Lower lobe of right lung (tissue), 2 donors: ENCODE measurements at places on chromosomes 4 and X.

DNA sequence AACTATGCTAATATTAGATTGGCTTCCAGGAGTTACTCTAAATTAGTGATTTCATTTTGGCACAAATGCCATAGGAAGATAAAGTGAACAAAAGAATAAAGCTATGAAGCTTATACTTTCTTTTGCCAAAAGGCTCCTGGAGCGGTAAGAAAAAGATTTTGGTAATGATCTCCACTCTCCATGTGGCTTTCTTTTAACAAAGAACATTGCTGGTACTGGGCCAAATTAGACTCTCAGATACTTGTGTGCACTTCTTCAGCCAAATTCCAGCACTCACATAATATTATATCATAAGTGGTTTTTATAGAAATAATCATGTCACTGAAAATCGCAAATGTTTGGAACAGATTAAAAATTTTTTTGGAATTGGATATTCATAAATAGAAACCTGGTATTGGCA is 142.4 kb upstream of the FGF13 start:
- no peak for DNase-seq

- DNase-seq: no peak
Observed at GRCh38 chrX:79592259-79592658, 225.1 kb upstream of the ITM2A start.

DNA sequence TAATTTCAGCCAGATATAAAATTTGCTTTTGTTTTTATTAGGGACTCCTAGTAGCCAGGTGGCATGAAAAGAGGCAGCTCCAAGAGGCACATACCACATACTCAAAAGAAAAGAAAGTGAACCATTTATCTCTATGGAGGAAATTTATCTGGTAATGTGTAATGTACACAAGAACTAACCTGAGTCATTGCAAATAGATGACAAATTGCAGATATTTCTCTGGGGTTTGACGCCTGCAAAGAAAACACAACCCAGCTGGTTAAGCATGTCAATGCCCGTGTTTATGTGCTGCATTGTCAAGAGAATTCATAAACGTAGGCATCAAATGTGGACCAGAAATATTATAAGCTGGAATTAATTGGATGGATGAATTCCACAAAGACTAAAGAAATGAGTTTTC is 46.9 kb upstream of the PHKA2 start:
- DNase-seq: no peak

- no peak for DNase-seq
Observed at GRCh38 chr4:42720533-42720932, 63.6 kb upstream of the ATP8A1 start.

DNA sequence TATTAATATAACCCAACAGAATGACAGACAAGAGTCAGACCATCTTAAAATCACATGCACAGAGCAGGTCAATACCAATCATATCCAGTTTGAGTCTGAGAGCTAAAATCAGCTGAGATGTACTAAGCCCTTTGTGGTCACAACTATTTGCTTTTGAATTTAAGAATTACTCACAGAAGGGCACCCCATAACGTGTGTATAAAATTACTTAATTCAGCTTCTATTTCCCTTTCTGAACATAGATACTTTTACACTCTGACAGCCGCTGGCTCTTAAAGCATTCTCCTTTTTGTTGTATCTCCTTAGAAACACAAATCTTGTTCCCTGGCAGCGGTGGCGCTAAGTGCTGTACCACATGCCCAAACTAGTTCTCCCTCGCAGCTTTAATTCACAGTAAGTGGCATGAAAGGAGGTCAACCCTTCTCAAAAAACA is 14.8 kb upstream of the PPARGC1A start:
- DNase-seq: peak; percentile 48

DNA sequence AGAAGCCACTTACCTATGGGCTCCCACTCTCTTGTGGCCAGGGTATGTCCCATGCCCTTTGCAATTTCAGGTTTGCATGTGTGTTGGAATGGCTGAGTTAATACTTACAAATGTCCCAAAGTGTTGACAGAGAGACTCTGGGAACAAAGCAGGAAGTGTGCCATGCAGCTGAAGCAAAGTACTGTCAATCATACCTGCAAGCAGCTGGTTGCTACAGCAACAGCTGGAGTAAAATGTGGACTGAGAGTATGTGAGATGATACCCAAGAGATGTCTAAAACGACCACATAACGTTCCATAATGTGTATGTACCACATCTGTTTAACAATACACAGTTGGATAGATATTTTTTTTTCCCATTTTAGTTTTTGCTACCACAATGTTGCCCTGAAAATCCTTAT is 82.8 kb upstream of the CAMK2D start:
- DNase-seq: no peak

- no peak for DNase-seq
Observed at GRCh38 chr4:101418055-101418454, 70.7 kb upstream of the PPP3CA start.

DNA sequence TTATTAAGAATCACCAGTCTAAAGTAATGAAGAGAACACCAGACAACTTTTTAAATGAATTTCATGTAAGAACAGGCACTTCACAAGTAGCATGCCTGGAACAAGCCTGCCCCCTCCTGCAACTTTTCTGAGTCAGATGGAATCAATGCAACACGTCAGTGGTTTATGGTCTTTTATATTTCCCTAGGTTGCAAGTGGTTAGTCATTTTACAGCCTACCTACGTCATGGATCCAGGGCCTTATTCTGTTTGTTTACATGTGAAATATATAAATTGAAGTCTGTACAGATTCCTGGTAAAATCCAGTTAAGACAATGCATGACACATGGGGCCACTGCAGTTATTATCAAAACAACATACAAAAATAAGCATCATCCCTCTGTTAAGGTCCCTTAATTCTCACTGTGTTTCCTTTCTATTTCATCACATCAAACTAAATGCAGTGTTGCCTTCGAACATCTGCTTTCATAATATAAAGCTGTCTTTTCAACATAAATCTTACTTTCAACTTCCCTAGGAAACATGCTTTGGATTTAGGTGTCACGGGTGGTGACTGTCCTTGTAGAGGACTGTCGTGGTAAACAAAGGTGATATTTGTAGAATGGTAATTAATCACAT is 309.3 kb downstream of the FRMPD4 start:
- no peak for DNase-seq

GRCh38 chr4:86879641-86880040 is 12.6 kb downstream of the C4orf36 start:
- DNase-seq: no peak

DNA sequence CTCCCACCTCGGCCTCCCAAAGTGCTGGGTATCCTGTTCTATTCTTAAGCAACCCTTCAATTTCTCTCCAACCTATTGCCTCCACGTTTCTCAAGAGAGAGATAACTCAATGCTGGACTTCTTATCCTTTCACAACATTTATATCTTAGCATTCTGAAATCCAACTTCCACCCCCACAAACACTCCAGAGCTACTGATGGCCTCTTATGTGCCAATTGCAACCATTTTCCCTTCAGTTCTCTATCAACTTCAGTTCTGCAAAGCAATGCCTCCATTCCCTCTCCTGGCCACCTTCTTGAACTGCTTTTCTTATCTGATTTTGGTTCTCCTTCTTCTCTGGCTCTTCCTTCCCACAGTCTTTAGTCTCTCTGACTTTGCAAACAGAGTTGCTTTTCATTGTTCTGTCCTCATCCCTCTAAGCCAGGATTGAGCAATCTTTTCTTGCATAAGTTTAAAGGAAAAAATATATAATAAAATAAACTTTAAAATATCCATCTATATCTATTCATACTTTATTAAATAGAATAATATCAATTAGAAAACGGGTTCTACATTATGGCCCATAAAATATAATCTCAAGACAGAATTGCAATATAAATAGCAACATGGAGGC is 3.6 kb upstream of the STBD1 start:
- DNase-seq: no peak

DNA sequence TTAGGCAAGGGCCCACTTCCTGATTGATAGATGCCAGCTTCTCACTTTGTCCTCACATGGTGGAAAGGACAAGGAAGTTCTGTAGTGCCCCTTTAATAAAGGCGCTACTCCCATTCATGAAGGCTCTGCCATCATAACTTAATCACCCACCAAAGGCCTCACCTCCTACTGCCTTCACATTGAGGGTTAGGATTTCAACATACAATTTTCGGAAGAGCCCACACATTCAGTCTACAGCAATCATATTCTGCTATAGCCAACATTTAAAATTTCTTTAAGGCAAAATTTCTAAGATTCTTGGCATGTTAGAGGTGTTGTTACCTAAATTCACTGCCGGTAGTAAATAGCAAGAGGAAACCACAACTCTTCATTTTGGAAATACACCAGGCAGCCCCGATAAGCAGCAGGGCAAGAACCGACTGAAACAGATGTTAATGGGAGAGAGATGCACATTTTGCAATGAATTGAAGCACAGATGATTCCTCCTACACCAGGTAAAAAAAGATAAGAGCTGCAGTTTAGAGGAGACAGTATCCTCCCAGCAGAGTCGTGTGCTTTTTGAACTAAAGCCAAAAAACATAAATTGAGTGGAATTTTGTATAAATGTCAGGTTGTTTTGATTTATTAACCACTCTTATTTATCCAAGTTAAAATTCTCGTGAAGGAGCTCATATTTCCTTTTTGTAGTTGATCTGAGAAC is 594.9 kb downstream of the KCTD8 start:
- DNase-seq: no peak

DNA sequence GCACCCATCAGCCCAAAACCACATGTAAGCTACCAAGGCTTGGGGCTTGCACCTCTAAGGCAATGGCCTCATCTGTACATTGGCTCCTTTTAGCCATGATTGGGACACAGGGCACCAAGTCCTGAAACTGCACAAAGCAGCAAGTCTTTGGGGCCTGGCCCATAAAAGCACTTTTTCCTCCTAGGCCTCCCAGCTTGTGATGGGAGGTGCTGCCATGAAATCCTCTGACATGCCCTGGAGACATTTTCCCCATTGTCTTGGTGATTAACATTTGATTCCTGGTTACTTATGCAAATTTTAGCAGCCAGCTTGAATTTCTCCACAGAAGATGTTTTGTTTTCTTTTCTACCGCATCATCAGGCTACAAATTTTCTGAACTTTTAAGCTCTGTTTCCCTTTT is 58.5 kb upstream of the PABPC4L start:
- no peak for DNase-seq

DNA sequence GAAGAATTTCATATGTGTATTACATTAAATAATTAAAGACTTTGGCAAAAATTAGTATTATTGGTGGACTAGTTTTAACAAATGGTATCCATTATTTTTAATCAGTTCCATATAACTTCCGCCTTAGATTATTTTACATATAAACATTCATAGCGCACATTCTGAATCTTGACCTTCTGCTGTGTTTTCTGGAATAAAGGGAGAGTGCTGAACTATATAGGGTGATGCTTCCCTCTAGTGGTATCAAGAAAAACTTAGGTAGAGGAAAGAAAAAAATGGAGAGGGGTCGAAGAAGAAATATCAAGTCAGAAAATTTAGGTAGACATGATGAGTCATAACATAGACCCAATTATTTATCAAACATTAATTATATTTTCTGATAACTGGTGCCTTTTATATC is 155.6 kb upstream of the PACRGL start:
- DNase-seq: no peak

GRCh38 chrX:38225093-38225492 is 4.4 kb upstream of the SRPX start:
- DNase-seq: no peak

DNA sequence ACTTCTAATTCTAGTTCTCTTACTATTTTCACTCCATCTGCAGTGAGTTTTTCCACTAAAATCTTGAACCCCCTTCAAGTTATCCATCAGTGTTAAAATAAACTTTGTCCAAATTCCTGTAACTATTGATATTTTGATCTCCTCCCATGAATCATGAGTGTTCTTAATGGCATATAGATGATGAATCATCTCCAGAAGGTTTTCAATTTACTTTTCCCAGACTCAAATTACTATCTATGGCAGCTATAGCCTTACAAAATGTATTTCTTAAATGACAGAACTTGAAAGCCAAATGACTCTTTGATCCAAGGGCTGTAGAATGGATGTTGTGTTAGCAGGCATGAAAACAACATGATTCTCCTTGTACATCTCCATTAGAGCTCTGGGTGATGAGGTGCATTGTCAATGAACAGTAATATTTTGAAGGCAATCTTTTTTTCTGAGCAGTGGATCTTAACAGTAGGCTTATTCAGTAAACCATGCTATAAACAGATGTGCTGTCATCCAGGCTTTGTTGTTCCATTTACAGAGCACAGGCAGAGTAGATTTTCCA is 16.1 kb upstream of the IQCM start:
- DNase-seq: no peak

DNA sequence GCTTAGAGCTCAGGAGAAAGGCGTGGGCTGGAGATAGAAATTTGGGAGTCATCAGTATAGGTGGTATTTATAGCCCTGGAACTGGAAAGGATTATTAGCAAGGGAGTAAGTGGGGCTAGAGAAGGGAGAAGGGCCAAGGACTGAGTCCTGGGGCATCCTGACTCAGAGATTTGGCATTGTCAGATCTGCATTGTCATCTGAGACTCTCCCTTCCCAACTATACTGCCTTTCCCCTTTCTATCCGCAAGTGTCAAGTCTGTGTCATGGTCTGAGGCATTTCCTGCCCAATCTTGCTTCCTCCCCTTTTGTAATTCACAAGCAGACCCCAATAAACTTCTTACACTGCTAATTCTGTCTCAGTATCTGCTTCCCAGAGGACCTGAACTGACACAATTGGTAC is 24.4 kb upstream of the SLC25A43 start:
- DNase-seq: no peak

GRCh38 chr4:100778431-100778830 is 260.6 kb upstream of the EMCN start:
- no peak for DNase-seq

GRCh38 chr4:98260047-98260578 is 1.1 kb upstream of the RAP1GDS1 start:
- DNase-seq: no peak

DNA sequence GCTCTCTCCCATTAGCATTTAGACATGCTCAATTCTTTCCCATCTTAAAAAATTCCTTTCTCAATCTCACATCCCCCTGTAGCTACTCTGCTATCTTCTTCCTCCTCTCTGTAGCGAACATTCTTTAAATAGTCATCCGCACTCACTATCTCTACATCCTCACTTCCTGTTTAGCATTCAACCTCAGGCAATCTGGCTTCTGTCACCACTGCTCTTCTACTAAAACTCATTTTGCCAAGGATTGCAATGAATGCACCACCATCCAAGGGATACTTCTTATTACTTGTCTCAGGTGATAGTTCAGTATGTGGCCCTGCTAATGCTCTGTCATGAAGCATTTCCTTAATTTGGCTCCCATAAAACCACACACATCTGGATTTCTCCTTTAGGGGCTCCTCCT is 10.9 kb upstream of the TET2 start:
- DNase-seq: no peak

DNA sequence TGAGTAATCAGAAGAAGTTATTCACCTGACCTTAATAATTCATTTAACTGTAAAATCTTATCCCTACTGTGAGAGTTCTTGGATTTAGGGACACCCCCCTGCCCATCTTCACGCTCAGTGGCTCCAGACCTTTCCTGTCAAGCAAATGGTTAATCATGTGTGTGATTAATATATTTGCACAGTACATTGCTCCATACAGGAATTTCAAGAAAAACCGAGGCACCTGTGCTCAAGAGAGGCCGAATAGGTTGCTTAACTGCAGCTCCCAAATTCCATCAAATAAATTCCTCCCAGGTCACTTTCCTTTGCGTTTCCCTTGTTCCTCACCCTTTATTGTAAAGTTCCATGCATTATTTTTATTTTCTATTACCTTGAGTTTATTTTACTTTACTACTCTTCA is 119.5 kb downstream of the STOX2 start:
- DNase-seq: no peak
